ENCODE measurements at places on chromosomes 2 and 18. TPM values are rescaled to one million over a fixed set of nuclear protein-coding genes. Genes with fewer than 3 reads are reported as not detected.

EGR4 gene
- not detected for polyA plus RNA-seq

LOXL3 gene
- polyA plus RNA-seq: 41.1 TPM

ABCB11 gene
- polyA plus RNA-seq: not detected

SH3RF3 gene
- polyA plus RNA-seq: 5.7 TPM

NEU2 gene
- polyA plus RNA-seq: not detected

FZD7 gene
- 40.6 TPM for polyA plus RNA-seq

LRRTM1 gene
- not detected for polyA plus RNA-seq

C1QL2 gene
- not detected for polyA plus RNA-seq

TUBB8B gene
- not detected for polyA plus RNA-seq

CCDC141 gene
- polyA plus RNA-seq: not detected

WDR54 gene
- polyA plus RNA-seq: 19.5 TPM

GAREM2 gene
- 2.8 TPM for polyA plus RNA-seq

PLGLB1 gene
- polyA plus RNA-seq: 0.56 TPM
